ENCODE measurements at places on chromosomes 4 and X. TPM values are rescaled to one million over a fixed set of nuclear protein-coding genes. Genes with fewer than 3 reads are reported as not detected.

DNA sequence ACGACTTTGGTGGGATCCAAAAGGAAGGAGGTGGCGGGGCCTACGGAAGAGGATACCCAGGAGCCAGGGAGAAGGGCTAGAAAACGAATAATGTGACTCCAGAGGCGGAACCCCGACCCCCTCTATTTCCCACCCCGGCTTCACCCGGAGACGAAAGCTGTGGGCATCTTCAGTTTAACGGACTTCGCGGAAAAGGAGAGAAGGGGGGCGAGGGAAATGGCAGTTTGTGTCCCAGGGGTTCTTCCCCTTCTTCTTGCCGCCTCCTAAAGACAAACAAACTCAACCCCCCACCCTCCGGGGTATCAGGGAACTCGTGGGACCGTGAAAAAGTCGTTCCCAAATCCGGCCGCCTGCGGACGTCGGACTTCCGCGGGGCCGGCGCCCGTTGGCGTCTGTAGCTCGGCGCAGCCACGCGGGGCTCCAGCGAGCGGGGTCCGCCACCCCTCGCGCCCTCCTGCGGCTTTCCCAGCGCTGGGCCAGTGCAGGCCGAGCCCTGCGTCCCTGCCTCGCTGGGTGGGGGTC is 3.6 kb upstream of the LEF1 start:
- DNase-seq = peak; percentile 52
- peak overlapping the region; percentile 82 for H3K4me3 ChIP-seq
- H3K4me1 ChIP-seq = peaks cover 40% of the 10 kb centered on the region
- H3K27ac ChIP-seq = peak overlapping the region; percentile 80
- peaks cover 9% of the 10 kb centered on the region for H3K27me3 ChIP-seq
- peaks cover 11% of the 10 kb centered on the region for H3K36me3 ChIP-seq

DNA sequence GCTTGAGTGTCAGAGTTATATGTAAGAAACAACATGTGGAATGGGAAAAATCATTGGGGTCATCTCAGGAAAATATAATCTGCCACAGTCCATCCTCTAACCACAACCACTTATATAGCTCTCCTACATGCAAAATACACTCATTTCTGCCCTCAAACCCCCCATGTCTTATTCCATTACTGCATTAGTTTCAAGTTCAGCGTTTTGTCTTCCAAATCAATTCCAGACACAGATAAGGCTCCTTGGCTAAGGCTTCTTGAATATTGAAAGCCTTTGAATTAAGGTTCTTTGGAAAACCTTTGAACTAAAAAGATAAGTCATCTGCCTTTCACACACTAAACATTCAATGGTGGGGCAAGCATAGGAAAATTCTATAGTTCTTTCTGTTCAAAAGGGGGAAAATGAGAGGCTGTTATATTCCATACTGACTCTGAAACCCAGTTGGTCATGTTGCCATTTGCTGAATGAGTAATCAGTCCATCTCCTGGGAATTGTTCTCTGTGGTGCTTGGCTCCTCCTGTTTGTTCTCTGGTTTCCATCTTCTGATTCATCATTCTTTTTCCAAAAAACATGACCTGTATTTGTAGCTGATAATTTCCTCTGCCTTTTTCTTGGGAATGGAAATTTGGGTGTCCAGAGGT is 218.7 kb downstream of the BMPR1B start:
- H3K27ac ChIP-seq = no peak overlapping the region
- no peaks in the 10 kb centered on the region for H3K36me3 ChIP-seq
- DNase-seq = no peak
- no peaks in the 10 kb centered on the region for H3K27me3 ChIP-seq
- H3K4me3 ChIP-seq = no peak overlapping the region

GRCh38 chr4:8176547-8177399 is 18.2 kb upstream of the ABLIM2 start:
- no peak overlapping the region for H3K4me3 ChIP-seq
- peak; percentile 64 for DNase-seq
- peaks cover 5% of the 10 kb centered on the region for H3K4me1 ChIP-seq

DNA sequence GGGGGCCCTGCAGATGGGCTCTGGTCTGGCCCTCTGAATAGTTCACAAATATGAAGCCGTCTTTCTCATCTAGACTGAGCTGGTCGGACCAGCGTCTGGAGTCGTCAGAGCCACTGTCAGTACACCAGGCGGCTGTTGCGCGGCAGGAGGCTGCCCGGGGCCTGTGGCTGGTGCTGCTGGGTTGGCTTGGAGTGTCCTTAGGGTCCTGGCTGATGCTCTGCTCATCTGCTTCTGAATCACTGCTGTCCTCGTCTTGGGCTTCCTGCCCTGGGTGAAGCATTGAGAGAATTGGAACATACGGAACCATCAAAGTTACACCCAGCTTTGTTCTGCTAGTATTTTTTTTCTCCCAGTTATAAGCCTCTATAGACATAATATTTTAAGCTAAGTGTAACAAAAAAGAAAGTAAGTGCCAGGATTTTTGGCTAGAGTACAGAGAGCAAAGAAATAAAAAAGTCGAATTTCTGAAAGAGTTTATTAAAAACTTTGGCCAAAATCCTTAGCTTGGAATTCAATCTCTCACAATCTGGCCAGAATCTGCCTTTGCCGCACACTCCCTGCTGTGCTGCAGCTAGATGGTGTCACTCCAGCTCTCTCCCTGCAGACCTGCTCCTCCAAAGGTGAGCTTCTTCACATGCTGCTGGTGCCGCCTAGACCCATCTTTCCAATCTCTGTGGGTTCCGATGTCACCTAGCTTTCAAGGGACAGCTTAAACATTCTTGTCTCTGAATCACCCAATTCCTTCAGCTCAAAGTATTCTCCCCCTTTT is 96.2 kb downstream of the CDS1 start:
- H3K4me1 ChIP-seq = peaks cover 6% of the 10 kb centered on the region
- H3K4me3 ChIP-seq = no peak overlapping the region
- H3K27ac ChIP-seq = no peak overlapping the region
- no peak for DNase-seq
- no peaks in the 10 kb centered on the region for H3K36me3 ChIP-seq

DNA sequence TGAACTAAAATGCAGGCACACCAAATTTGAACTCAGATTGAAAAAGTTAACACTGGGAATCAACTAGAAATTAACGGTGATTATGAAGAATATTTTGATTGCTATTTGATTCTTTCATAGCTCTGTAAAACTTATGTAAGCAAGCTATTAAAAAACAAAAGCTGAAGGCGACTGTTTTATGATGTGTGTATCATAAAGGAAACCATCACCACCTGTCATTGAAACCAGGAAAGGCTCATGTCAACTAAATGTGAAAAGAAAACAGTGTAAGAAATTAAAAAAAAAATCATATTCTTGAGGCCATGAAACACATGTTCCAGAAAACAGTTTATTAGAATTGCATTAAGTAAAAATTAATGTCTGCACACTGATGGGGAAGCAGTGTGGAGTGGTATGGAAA is 24.2 kb downstream of the CPE start:
- H3K27ac ChIP-seq = no peak overlapping the region
- H3K4me1 ChIP-seq = no peaks in the 10 kb centered on the region
- peaks cover 5% of the 10 kb centered on the region for H3K27me3 ChIP-seq

DNA sequence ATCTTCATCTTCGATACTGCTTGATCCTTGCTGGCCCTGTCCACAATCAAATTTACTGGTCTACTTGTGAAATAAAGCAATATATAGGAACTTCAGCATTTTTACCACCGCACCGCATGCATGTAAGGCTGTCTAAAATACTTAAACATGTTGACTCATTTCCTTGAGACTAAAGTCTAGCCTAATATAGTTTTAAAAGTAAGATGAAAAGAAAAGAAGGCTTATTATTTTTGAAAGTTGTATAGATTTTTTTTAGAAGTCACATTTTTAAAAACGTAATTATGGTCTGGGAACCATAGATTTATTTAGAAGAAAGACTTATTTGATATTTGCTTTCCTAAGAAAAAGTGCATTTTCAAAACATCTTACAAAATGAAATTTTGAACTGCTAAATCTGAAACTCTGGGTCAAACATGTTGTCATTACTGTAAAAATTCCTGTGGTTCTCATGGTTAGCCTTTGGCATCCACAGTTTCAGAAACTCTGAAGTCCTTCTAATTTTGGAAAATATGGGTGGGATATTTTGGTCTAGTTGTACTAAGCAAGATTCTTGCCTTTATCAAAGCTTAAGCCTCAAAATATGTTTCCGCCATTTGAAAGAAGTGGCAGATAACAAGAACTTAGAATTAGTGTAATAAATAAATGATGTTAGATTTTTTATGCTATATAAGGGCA is 423.5 kb upstream of the CTSO start:
- DNase-seq = no peak
- no peaks in the 10 kb centered on the region for H3K27me3 ChIP-seq
- no peaks in the 10 kb centered on the region for H3K4me1 ChIP-seq
- H3K36me3 ChIP-seq = no peaks in the 10 kb centered on the region
- no peak overlapping the region for H3K4me3 ChIP-seq

The ATP1B4 gene
- not detected for total RNA-seq

DNA sequence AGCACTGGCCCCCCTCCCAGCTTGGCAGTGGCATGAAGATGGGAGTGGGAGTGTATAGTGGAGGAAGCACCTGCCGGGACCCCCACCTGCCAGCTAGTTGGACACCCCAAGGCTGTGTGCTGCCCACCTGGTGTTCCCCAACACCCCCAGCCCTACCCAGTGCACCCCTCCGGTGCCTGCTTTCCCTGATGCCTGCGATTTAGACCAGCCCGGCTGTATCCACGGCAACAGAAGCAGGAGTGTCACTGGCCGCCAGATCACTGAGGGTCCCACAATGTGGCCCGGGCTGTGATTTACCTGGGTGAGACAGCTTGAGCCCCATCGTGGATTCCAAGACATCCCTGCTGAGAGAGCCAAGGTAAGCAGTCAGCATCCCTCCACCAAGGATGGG is 533 bp downstream of the GPR173 start:
- H3K27me3 ChIP-seq = peaks cover 7% of the 10 kb centered on the region
- H3K4me1 ChIP-seq = peaks cover 3% of the 10 kb centered on the region
- no peaks in the 10 kb centered on the region for H3K36me3 ChIP-seq
- H3K27ac ChIP-seq = no peak overlapping the region
- DNase-seq = no peak
- no peak overlapping the region for H3K4me3 ChIP-seq

GRCh38 chrX:10014462-10015354 is 47.5 kb downstream of the CLDN34 start:
- peaks cover 42% of the 10 kb centered on the region for H3K4me1 ChIP-seq
- H3K36me3 ChIP-seq = no peaks in the 10 kb centered on the region
- DNase-seq = peak; percentile 75
- H3K27ac ChIP-seq = no peak overlapping the region

DNA sequence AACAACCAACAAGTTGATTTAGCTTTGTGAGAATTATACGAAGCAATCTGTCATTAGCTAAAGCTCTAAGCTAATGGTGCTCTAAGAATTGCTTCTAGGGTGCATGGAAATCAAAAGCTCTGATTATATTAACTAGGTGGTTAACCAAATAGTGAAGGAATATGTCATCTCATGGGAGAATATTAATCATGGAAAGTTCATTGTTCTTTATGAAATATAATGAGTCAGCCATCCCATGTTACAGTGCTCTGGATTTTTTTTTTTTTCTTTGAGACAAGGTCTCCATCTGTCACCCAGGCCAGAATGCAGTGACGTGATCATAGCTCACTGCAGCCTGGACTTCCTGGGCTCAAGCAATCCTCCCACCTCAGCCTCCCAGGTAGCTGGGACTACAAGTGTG is 10.5 kb downstream of the DCAF8L2 start:
- no peak overlapping the region for H3K27ac ChIP-seq
- H3K4me3 ChIP-seq = no peak overlapping the region
- no peaks in the 10 kb centered on the region for H3K4me1 ChIP-seq
- DNase-seq = no peak
- H3K36me3 ChIP-seq = no peaks in the 10 kb centered on the region
- H3K27me3 ChIP-seq = no peaks in the 10 kb centered on the region

- peaks cover 26% of the 10 kb centered on the region for H3K27me3 ChIP-seq
- H3K4me1 ChIP-seq = peaks cover 21% of the 10 kb centered on the region
- H3K27ac ChIP-seq = no peak overlapping the region
- H3K36me3 ChIP-seq = peaks cover 5% of the 10 kb centered on the region
- DNase-seq = no peak
These were observed 40.4 kb downstream of the CPLX1 start for GRCh38 chr4:785332-786073.

DNA sequence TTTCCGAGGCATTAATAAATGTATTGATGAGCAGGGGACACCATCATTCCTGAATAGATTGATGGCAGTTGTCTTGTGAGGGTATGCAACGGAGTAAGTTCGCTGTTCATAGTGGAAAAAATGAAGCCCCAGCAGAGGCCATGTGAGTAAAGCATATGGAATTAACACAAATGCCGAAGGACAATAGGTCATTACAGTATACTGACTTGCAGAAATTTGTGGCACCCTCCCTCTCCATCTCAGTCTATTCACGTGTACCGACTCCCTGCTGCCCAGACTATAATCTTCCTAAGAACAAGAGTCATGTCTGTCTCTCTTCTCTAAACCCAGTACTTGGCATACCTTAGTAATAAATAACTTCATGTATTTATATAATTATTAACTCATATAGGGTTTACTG is 47.1 kb upstream of the PCDH10 start:
- no peak for DNase-seq
- no peak overlapping the region for H3K27ac ChIP-seq
- H3K4me3 ChIP-seq = no peak overlapping the region
- no peaks in the 10 kb centered on the region for H3K27me3 ChIP-seq
- no peaks in the 10 kb centered on the region for H3K4me1 ChIP-seq
- H3K36me3 ChIP-seq = no peaks in the 10 kb centered on the region

DNA sequence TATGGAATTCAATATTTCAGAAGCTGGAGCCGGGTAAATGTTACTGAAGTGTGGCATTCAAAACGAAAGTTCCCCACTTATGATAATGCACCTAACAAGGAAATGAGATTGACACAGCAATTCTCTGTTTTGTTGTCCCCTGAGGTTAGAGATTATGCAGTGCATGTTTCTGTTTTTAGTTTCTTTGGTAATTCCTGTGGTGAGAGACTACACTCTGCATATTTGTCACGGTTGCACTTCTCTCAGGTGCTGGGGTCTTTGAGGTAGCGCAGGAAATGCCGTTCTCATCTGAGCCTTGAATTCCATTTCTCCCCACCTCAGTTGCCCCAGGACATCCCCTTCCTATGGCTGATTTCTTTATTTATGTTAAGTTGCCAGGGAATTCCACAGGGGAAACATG is 15.3 kb upstream of the BEND4 start:
- no peaks in the 10 kb centered on the region for H3K4me1 ChIP-seq
- H3K4me3 ChIP-seq = no peak overlapping the region
- no peak overlapping the region for H3K27ac ChIP-seq
- H3K36me3 ChIP-seq = no peaks in the 10 kb centered on the region

DNA sequence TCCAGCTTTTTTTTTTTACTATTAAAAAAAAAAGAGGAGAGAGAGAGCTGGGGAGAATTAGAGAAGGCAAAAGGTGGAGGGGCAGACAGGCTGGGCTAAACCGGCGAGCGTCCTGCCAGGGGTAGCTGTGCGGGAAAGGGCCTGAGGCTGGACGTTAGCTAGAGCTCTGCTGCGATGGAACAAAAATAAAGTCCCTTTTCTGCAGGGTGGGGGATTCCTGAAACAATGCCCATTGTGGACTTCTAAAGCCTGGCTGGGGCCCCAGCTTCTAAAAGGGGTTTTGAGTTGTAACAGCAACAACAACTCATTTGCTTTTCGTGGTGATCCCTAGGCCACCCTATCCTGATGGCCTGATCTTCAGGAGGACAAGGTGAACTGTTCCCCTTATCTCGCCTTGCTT is 311.7 kb downstream of the FBXW7 start:
- no peaks in the 10 kb centered on the region for H3K27me3 ChIP-seq
- H3K36me3 ChIP-seq = no peaks in the 10 kb centered on the region
- DNase-seq = no peak
- H3K4me1 ChIP-seq = peaks cover 16% of the 10 kb centered on the region
- H3K4me3 ChIP-seq = no peak overlapping the region
- no peak overlapping the region for H3K27ac ChIP-seq

GRCh38 chr4:84258905-84259830 is 239.9 kb downstream of the NKX6-1 start:
- H3K4me3 ChIP-seq = no peak overlapping the region
- DNase-seq = no peak
- no peaks in the 10 kb centered on the region for H3K4me1 ChIP-seq
- H3K27me3 ChIP-seq = no peaks in the 10 kb centered on the region
- no peaks in the 10 kb centered on the region for H3K36me3 ChIP-seq

Measured in activated CD4-positive, alpha-beta memory T cell treated with anti-CD3 and anti-CD28 coated beads for 36 hours (primary cell).